ENCODE measurements at places on chromosomes 6 and 20.

- peak; percentile 31 for DNase-seq
These were observed 637 bp downstream of the ARID1B start for GRCh38 chr6:156777577-156778453.

DNA sequence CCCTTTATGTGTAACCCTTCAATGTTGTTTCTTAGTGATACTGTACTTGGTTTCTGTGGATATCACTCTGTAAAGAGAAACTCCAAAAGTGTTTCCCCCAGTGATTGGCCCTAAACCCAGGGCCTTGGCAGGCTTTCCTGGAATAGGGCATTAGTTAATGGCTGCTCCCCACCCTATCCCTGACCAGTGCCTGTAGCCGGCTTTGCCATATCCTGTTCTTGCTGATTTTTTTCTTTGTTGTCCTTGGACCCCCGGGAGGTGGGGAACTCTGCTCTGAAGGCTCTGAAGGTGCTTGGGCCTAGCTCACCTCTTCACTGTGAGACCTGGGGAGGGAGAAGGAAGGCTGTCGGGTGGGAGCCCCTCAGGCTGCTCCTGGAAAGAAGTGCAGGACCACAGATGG, 120.1 kb downstream of the TCP11 start:
- no peak for DNase-seq

DNA sequence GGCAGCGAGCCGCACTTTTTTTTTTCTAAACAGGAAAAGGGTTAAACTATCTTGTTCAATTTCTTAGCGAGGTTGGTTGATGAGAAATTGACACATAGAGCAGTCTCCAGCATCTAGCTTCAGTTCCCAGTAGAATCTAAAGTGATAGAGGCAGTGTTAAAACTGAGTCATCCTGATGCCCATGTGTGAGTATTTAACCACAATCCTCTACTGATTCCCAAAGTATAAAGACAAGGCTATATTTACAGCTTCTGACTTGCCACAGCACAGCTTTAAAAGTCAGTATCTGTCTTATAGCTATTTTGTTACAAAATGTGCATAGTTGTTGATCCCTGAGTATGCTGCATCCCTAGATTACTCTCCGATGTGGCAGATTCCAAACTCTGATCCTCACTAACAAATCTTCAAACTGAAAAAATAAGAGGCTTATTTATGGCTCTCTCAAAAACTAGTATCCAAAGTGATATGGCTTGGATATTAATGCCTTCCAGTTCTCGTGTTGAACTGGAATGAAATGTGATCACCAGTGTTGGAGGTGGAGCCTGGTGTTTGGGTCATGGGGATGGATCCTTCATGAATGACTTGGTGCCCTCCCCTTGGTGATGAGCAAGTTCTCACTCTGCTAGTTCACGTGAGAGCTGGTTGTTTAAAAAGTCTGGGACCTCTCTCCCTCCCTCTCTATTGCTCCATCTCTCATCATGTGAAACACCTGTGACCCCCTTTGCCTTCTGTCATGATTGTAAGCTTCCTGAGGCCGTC, 13.1 kb upstream of the POPDC3 start:
- no peak for DNase-seq

GRCh38 chr20:40291493-40292135, 397.4 kb downstream of the MAFB start:
- DNase-seq: no peak

GRCh38 chr6:169921853-169922824, 170.7 kb downstream of the ERMARD start:
- DNase-seq: no peak

DNA sequence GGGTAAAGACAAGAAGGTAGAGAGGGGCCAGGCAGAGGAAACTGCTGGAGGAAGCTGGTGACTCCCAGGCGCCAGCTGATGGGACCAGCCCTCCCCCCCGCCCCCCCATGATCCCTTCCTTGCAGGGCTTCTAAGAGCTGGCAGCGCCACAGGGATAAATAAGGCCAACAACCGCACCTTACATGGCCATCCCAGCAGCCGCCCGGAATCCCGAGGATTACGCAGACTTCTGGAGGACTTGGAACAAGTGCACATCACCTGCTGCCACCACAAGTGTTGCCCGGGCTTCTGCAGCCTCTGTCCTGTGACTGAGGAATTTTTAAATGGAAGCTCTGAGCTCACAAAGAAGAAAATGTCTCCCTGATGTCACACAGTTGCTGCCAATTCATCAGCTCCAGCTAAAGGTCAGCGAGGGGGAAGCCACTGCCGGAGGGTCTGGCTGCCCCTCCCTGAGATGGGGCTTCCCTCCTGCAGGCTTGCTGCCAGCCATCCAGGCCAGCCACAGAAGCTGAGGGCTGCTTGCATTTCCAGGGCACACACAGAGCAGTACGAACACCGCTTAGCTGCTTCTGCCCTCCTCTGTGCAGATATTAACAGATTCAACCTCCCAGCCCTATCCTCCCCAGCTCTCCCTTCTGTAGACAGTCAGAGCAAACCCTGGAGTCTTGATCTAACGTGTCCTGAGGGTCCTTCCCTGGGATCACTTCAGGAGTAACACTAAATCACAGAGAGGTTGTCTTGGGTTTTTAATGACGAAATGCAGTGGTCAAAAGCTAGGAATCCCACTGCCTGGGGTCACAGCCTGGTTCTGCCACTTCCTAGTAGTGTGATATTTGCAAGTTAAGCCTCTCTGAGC, 38.6 kb upstream of the PIM1 start:
- no peak for DNase-seq

DNA sequence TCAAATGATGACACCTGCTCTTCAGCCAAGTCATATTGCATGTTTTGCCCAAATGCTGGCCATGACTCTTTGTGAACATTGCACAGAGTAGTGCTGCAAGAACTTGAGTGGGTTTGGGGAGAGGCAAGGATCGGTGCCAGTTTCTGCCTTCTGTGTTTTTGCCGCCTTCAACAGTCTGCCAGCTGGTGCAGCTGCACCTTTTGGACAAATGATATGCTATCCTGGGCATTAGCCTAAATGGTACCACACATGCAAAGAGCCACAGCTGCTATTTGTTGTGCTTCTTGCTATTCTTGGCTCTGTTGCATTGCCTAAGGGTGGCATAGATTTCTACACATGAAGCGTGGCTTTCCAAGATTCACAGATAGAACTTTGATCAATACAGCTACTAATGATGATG, 189.0 kb upstream of the CCN2 start:
- DNase-seq: no peak

- DNase-seq: no peak
These were observed 12.1 kb downstream of the HIVEP1 start for GRCh38 chr6:12024216-12024615.

DNA sequence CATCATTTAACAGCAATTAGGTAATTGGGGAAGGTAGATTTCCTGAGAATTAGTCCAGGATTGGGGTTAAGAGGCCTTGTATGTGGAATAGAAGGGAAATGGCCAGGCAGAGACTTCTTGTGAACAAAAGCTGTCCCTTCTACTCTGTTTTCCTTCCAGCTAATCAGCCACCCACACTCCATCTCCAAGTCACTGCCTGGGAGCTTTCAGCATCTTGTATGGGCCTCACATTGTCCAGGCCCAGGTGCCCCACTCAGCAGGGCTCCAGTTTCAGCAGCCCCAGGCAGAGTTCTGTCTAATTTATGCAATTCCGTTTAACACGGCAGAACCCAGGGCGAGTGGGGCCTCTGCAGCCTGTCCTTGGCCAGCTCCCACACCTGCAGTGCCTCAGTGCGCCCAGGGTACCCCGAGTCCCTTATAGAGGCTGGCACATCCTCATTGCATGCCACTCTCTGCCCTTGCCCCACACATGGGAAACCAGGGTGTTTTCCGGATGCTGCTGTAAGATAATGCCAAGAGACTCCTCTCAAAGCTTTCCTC, 113.0 kb downstream of the EDN3 start:
- DNase-seq: no peak

- no peak for DNase-seq
These were observed 213.7 kb downstream of the HTR1B start for GRCh38 chr6:77249560-77249959.

- DNase-seq: peak; percentile 73
These were observed 4.0 kb downstream of the PPP1R18 start for GRCh38 chr6:30682143-30683117.

GRCh38 chr6:43676962-43677606, 10.5 kb downstream of the MRPS18A start:
- DNase-seq: no peak

- peak; percentile 94 for DNase-seq
These were observed 3.9 kb downstream of the SDC4 start for GRCh38 chr20:45344168-45344860.

DNA sequence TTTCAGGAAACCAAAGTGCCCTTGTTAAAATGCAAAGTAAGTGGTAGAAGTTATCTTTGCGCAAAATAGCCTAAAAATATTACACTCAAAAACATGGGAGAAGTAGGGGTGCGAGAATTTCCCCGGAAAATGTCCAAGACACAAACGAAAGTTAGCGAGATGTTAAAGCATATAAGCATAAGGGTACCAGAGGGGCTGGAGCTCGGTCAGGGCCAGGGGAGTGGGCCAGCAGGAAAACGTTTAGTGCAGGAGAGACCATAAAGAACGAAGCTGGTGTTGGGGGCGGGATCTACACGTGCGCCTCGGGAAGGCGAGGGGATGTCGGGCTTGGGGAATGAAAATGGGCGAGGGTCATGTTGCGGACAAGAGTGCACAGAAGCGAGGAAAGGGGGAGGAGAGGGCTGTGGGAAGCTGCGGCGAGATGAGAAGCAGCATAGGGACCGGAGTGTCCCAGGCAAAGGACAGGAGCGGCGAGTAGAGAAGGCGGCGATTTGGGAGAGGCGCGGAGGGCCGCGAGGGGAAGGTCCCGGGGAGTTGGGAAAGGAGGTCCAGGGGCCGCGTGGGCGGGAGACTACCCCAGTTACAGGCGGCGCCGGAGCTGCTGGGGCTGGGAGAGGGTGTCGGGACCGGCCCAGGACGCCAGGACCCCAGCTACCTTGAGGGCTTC, 600 bp downstream of the XPO5 start:
- DNase-seq: peak; percentile 49

GRCh38 chr20:20683481-20684321, 28.7 kb downstream of the RALGAPA2 start:
- DNase-seq: no peak

DNA sequence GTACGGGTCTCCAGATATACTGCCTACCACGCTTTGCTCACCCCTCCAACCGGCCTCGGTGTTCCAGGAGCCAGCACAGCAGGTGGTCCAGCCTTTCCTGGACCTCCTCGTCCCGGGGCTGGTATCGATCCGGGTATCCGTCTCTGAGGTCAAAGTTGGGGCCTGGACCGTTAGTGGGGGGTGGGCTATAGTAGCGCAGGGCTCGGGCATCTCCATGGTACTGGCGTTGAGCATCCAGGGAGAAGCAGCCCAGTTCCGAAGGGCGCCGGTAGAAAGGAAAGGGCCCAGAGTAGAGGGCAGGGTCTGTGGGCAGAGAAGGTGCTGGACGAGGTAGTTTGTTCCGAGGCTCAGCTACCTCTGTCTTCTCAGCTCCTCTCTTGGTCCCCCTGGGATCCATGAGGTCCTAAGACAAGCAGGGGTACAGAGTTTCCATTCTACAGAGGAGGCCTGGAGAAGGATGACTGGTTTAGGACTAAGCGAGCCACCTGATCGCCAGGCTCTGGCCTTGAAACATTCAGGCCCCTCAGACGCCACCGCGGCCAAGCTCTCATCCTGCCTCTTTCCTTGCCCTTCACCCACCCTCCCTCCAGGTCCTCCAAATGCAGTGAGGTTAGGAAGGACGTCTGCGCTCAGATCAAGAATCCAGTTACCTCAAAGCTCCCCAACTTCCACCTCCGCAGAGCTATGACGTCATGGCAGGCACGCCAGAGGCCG, 502 bp downstream of the DXO start:
- DNase-seq: no peak

GRCh38 chr20:61805781-61806180, 259.9 kb downstream of the TAF4 start:
- no peak for DNase-seq

GRCh38 chr6:161850562-161850961, 576.7 kb upstream of the AGPAT4 start:
- DNase-seq: no peak

- DNase-seq: no peak
These were observed 7.0 kb upstream of the RIN2 start for GRCh38 chr20:19750907-19751636.

DNA sequence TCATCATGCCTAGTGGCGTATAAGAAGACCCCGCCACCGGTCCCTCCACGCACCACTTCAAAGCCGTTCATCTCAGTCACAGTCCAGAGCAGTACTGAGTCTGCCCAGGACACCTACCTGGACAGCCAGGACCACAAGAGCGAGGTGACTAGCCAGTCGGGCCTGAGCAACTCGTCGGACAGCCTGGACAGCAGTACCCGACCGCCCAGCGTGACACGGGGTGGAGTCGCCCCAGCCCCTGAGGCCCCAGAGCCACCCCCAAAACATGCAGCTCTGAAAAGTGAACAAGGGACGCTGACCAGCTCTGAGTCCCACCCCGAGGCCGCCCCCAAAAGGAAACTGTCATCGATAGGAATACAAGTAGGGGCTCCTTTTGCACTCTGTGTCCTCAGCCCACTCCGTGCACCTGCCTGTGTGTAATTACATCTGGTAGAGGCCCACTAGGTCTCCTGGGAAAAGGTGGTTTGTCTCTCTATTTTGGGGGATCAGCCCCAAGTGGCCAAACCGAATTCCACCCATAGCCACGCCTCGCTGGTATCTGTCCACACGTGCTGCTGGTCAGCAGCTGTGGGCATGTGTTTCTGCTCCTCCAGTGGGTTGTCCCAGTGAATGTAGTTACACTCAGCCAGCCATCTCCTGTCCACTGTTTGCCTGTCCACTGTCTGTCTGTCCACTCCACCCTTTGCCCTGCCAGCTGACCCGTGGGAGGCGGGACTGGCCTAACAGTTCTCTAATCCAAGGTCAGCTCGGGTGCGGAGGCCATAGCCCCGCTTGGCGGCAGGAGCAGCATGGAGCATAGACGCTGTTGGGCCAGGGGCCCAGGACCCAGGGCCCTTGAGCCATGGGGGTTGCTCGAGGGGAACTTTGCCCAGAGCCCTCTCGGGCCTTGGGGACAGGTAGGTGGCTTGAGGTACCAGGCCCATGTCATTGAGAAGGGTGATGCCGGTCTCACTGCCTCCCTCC, 44.3 kb upstream of the MYL9 start:
- DNase-seq: no peak

DNA sequence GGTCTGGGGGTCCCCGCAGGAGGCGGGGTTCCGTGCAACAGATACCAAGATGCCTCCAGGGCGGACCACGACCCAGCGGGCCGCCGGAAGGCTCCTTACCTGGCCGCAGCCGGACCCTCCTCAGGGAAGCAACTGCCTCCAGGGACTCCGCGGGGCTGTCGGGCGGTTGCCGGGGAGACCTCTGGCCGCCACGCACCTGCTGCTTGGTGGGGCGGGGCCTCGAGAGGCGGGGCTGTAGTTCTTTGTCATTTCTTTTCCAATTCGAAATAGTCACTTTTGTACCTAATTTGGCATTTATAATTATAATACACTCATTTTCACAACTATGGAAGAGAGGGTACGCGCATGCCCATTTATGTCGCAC, 647 bp downstream of the AK9 start:
- no peak for DNase-seq

DNA sequence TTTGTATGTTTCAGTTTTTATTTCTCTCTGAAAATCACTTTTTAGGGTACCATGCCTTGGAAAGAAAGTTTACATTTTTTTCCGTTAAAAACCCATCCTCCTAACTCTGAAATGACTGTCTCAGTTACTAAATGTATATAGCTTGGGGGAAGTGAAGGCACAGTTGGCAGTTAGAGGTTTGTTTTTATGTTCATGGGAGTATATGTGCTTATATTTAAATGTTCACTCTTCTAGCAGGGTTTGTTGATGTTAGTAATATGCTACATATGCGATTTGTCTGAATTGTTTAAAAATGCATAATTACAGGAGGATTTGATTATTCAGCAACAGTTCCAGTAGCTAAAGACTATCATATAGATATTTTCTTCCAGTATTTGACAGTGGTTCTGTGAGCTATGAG, 31.1 kb downstream of the CDKAL1 start:
- no peak for DNase-seq
